Jurkat, Clone E6-1 (cell line): ENCODE measurements at places on chromosomes 4 and X.

- DNase-seq, result peak; percentile 27
Observed at GRCh38 chr4:41320278-41320677, 63.5 kb downstream of the UCHL1 start.

DNA sequence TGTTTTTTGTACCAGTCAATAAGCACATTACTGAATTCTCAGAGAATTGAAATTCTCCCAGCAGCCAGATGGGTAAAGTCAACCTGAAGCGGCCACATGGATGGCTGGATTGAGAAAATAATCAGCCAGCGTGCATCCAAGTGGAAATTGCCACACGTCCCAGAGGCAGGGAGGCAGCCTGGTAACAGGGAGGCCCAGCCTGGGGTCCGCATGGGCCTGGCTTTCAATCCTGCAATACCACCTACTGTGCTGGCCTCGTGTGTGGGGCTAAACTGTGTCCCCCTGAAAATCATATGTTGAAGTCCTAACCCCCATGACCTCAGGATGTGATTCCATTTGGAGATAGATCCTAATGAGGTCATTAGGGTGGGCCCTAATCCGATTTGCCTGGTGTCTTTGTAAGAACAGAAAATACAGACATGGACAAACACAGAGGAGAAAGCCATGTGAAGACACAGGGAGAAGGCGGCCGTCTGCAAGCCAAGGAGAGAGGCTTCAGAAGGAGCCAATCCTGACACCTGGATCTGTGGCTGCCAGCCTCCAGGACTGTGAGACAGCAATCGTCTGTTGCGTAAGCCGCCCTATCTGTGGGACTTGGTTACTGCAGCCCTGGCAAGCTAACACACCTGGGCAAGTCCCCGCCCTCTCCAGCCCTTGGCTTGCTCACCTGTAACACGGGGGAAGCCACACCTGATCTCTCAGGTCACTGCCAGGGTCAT is 90.3 kb downstream of the JAKMIP1 start:
- DNase-seq, result no peak

DNA sequence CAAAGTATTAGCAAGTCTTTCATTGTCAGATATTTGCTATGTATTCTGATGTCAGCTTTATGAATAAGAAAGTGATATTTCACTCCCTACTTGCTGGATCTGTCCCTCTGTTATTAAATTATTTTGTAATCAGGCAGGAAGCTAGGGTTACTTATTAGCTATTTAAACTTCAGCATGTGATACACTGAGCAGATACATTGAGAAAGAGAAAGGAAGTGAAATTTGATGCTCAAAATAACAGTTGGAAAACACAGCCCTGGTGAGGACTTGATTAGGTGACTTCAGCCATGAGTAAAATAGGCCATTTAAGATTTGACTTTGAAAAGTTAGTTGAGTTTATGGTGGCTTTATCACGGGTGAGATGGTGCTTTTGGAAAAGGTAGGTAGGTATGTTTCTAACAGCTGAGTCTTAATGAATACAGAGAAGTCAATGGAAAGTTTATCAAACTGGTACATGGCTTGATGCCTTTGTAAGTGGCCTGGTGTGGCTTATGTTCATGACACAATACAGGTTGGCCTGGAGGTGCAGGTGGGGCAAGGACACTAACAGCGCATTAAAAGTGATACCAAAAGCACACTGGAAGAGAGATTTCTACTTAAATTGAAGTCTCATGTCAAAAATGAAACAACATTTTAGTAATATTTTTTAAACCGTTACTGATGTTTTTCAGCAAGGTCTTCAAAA is 321.2 kb upstream of the SPOCK3 start:
- DNase-seq, result no peak

DNA sequence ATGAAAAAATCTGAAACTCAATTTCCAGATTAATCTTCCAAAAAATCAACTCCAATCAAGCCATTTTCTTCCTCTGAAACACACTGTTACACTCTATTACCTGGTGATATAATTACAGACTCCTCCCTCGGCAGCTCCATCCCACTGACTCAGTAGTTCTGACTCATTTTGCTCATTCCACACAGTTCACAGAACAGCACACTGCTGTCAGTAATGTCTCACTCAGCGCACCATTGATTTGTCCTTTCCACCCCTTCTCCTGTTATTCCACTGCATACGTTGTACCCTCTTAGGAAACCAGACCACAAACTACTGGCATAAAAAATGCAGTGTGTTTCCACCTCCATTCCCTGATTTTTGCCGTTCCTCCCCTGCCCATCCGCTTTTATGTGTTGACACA is 212.7 kb downstream of the SLIT2 start:
- DNase-seq, result no peak

DNA sequence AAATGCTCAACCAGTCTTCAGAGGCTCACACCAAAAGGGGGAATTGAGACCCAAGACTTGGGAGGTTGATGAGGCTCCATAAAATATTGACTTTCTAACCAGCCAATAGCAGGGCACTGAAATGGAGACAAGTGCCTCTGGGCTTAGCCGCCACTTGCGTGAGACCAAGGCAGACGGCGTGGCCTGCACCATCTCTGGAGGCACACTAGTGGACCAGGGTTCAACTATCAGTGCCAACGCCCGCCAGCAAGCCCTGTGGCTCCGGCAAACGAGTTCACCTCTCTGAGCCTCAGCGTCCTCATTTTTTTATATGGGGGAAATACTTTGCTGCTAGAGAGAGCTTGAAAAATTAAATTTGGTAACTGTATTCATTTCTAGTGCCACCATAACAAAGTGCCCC is 50.3 kb downstream of the PPP2R2C start:
- no peak for DNase-seq

DNA sequence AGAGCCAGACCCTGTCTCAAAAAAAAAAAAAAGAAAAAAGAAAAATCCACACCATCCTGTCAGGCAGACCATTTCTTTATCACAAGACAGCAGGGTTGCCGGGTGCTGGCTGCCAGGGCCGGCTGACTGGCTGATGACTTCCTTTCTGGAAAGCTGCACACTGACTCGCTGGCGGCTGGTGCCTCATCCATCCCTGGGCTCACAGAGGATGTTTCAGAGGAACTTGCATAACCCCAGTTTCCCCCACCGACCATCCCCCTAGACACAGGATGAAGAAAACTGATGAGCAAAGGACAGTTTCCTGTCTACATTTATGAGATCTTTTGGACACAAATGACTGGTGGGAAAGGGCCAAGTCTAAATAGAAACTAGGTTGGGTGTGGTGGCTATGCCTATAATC is 14.1 kb downstream of the HPSE start:
- DNase-seq, result peak; percentile 11

DNA sequence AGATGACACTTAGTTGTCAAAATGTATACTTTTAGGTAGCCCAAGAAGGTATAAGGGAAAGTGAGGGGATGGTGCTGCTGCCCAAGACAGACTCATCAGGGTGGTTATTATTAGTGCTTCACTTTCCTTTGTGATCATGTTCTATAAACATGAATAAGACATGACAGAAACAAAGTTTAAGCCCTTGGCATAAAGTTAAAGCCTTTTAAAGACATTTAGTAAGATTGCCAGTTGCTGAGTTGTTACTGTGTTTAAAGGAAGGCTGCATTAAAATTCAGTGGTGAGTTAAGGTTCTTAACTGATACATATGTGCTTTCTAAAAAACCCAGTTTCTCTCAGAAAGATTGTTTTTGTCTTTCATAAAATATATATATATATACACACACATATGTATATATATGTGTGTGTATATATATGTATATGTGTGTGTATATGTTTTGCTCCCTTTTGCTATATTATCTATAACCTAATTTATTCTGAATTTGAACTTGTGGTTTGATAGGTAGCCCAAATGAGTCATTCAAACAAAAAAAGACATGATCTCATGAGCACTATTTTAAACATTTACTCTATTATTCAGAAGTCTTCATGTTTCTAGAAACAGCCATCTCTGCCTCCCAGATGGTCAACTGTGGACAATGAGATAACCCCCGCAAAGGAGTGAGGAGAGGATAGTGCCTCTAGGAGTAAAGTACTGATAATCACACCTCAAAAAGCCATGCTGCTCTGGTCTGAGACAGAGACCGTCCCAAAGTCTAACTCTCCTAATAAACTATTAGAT is 98.1 kb upstream of the OTUD4 start:
- DNase-seq, result no peak

DNA sequence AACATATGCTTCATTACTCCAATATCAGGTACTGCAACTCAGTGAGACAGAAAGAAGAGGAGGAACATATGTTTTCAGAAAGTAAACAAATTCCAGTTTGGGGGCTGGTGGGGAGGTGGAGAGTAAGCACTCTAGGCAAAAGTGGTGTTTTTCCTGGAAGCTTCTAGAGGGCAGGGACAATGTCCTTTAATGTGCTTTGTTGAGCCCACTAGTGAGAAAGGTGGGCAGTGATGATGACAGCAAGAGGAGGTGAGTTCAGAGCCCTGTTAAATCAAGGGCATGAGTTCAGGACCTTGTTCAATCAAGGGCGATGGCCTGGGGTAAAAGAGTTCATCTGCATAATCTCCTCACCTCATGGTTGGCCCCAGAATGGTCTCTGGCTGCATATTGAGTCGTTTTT is 38.4 kb downstream of the GPC3 start:
- DNase-seq, result no peak

DNA sequence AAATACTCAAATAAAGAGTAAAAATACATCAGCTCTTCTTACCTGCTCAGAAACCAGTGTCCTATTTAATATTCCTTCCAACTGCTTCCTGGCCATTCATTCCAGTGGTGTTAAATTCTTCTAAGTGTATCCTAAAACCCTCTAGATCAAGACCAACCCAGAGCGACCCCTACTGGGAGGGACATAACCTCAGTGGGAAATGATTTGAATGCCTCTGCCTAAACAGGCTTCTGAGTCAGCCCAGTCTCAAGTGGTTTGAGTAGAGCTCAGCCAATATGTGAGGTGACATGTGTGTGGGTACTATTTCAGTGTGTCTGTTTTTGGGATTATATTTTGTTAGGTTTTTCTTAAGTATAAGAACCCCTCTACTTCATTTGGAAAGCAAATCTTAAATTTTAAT is 133.6 kb upstream of the ARHGEF9 start:
- no peak for DNase-seq

DNA sequence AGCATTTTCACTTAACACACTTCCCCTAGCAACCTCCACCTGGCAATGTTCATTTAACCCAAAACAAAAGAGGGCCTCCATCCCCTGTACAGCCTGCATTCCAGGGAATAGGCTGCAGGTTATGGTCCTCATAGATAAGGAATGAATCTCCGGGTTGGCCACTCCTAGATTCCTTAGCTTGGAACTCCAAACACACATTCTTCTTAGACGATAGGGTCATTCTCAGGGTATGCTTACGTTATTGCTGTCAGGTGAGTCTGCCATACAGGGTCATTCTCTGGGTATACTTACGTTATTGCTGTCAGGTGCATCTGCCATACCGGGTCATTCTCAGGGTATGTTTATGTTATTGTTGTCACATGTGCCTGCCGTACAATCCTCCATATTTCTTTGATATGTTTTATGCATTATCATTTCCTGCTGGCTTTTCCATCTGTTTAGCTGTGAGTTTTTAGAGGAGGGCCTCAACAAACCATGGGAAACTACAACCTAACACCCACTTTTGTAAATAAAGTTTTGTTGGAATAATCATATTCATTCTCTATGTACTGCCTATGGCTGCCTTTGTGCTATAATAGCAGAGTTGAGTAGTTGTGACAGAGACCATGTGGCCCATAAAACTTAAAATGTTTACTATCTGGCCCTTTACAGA is 8.2 kb upstream of the AFF1 start:
- DNase-seq, result no peak

DNA sequence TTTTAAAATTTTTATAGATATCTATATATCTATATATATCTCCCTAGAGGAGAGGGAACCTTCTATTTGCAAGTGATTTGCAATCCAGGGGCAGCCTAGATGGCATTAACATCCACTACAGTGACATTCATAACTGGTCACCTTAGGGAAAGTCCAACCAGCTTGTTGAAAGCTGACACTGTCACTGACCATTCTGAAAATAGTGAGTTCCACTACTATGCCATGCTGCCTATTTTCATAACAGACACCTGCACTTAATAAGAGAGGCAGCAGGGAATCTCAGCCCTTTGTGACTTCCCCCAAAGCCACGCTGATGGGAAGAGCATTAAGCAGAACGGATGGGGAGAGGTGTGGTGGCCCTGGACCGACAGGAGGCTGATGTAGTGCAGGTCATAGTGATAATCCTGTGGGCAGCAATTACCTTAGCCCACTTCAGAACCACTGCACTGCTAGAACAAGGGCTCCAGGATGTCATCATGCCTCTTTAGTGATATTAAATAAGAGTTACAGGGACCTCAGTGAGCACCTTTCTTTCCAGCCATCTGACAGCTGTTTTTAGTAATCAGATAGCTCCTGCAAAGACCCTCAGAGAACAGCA is 51.3 kb downstream of the GPRIN3 start:
- DNase-seq, result no peak

DNA sequence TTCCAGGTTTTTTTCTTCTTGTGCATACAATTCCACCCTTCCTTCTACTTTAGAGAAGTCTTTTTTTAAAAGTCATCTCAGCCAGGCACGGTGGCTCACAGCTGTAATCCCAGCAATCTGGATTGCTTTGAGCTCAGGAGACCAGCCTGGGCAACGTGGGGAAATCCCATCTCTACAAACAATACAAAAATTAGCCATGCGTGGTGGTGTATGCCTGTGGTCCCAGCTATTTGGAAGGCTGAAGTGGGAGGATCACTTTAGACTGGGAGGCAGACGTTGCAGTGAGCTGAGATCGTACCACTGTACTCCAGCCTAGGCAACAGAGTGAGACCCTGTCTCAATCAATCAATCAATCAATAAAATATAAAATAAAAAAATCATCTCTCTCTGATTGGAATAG is 14.8 kb downstream of the ELOVL6 start:
- no peak for DNase-seq

DNA sequence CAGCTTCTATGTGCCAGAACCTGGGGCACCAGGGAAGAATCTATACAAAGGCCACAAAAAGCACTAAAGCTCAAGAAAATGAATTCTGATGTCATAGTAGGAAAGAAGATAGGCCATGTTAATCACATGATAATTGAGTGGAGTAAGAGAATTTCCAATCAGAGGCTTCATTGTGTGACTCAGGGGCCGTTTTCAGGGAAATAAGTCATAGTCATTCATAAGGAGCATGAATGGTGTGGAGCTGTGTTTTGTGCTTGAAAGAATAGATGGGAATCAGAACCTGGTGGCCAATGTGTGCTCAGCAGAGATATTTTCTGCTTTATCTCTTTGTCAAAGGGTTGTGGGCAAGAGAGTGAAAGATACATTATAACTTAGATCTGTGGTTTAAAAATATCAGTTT is 102.4 kb upstream of the ZDHHC15 start:
- DNase-seq, result no peak

- DNase-seq, result peak; percentile 9
Observed at GRCh38 chrX:111444881-111445280, 32.9 kb upstream of the DCX start.

- no peak for DNase-seq
Observed at GRCh38 chrX:119252716-119253115, 16.6 kb downstream of the PGRMC1 start.

DNA sequence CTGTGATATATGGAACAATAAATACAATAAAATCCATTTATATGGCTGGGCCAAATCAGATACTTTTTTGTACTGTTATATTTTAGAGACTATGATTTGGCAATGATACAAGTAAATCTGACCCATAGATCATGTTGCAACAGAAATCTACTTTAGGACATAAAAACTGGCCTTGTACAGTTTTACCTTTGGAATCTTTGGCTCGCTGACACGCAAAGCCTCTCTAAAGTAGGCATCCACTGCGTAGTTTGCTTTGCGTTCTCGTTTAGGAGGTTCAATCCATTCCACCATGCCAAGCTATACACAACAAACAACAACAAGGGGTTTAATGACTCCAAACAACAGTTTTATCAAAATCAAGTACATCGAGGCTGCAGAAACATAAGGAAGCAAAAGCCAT is 42.4 kb downstream of the SMARCA1 start:
- DNase-seq, result no peak
